ENCODE measurements at places on chromosomes 5 and 9.

- peak; percentile 9 for DNase-seq
These were observed 6.9 kb upstream of the CTSL start for GRCh38 chr9:87718852-87719612.

DNA sequence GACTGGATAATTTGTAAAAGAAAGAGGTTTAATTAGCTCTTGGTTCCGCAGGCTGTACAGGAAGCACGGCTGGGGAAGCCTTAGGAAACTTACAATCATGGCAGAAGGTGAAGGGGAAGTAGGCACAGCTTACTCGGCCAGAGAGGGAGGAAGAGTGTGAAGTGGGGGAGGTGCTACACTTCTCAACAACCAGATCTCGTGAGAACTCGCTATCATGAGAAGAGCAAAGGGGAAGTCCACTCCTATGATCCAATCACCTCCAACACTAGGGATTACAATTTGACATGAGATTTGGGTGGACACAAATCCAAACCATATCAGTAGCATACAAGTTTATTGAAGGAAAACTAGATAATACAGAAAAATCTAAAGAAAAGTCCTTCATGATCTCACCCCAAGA, 39.9 kb downstream of the NEURL1B start:
- DNase-seq = no peak

GRCh38 chr5:179875741-179876609, 17.4 kb upstream of the MRNIP start:
- DNase-seq = no peak

- DNase-seq = peak; percentile 78
These were observed 176.6 kb downstream of the CACNA1B start for GRCh38 chr9:138053996-138054752.

GRCh38 chr5:103918668-103919367, 356.2 kb upstream of the NUDT12 start:
- no peak for DNase-seq

DNA sequence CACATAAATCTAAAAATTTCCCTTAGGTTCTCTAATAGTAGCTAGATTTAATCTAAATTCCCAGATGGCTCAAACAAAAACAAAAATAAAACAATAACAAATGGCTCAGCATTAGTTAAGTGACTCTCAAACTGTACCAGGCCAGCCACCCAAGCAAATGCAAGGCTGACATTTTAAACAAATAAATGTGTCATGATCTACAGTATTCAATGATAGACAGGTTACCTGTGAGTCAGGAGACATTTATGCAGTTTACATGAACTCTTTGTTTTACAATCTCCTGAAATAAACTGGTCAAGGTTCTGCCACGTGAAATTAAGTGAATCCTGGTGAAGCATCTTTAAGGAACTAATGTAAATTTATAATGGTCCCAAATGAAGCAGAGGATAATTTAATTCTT, 580.2 kb upstream of the PTPRD start:
- no peak for DNase-seq

GRCh38 chr9:115211413-115212124, 93.6 kb upstream of the TNC start:
- no peak for DNase-seq

DNA sequence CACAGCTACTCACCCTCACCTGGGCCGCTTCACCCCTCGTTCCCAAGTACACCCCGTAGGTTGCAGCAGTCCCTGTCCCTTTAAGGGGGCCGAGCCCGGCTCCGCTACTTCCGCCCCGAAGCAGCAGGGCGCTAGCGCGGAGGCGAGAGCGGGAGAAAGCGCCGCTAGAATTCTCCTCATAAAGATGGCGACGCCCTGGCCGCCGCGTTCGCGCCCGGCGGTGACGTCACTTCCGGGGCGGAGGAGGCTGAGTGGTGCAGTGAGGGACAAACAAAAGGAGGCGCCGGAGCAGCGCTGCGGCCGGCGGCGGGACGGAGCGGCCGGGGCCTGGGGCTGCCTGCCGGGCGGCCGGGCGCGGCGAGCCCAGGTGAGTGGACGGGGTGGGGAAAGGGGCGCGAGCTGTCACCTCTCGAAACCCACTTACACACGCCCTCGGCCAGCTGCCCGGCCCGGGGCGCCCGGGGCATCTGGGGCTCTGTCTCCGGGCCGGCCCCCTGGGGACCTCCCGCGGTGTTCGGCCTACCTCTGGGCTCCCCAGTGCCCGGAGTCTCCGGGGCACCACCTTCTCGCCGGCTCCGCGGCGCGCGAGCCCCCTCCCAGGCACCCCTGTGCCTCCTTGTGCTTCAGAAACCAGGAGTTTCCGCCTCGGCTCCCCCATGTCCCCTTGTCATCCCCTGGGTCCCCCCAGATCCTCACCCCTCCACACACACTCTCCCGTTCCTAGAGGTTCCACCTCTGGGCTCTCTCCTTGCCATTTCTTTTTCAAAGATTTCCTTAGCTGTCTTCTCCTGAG, at the start of the genes KYAT1 and LRRC8A:
Gene KYAT1 (minus strand): TSS at position 67 of the 793 bp plus-strand sequence. CDS start 36,545 bp downstream, outside the sequence.
Gene LRRC8A (plus strand): TSS at position 250 of the 793 bp plus-strand sequence. CDS start 25,032 bp downstream, outside the sequence.
- DNase-seq = peak; percentile 100

- no peak for DNase-seq
These were observed 101.9 kb downstream of the PDE8B start for GRCh38 chr5:77312413-77312812.

DNA sequence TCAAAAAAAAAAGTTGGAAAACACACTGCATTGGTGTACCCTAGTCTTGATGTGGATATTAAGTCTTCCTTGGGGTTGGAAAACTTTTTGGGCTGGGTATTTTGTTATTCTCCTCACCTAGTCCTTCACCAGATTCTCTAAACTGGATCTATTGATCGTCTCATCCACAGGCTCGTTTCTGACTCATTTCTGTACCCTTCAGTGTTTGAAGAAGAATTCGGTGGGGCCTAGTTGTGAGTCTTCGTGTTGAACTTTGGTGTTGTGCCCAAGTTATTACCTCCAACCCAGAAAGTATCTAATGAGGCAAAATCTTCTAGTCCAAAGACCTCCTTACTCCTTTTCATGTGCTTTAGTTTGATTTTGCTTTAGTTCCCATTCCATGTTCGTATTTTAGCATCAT, 1.6 kb downstream of the NFX1 start:
- no peak for DNase-seq

DNA sequence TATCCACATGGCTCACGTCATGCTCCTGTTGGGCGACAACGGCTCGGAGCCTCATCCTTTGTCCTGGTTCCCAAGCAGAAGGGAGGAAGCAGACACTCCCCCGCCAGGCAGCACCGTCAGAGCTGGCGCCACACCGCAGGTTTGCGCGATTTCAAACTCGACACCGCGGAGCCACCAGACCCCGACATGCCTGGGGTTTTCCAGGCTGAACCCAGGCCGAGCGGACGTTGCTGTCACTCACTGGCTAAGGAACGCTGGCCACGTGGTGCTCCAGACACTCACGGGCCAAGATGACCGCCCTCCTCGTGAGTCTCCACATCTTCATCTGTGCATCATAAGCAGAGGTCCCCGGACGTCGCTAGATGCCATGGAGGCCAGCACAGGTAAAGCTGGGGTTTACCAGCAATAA, 9.0 kb downstream of the TERT start:
- peak; percentile 84 for DNase-seq

DNA sequence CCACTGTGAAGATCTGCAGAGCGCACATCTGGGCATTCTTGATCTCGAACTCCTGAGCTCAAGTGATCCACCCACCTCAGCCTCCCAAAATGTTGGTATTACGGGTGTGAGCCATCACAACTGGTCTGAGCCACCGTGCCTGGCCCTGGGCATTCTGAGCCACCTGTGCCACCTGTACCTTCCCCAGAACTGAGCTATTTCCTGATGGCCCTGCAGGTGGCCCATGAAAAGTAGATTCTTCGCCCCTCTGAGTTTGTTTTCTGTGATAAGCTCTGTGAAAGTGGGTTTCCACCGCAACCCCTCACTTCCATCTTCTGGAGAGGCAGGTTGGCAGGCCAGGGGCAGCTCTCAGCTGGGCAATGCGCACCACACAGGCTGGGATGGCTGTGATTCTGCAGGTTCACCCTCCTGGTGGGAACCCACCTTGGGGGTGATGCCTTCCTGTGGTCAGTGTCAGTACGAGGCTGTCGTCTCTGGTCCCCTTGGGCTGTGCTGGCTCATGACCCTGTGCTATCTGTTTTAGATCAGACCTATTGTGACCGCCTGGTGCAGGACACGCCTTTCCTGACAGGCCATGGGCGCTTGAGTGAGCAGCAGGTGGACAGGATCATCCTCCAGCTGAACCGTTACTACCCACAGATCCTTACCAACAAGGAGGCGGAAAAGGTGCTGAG, 11.3 kb downstream of the CARD19 start:
- DNase-seq = peak; percentile 71

DNA sequence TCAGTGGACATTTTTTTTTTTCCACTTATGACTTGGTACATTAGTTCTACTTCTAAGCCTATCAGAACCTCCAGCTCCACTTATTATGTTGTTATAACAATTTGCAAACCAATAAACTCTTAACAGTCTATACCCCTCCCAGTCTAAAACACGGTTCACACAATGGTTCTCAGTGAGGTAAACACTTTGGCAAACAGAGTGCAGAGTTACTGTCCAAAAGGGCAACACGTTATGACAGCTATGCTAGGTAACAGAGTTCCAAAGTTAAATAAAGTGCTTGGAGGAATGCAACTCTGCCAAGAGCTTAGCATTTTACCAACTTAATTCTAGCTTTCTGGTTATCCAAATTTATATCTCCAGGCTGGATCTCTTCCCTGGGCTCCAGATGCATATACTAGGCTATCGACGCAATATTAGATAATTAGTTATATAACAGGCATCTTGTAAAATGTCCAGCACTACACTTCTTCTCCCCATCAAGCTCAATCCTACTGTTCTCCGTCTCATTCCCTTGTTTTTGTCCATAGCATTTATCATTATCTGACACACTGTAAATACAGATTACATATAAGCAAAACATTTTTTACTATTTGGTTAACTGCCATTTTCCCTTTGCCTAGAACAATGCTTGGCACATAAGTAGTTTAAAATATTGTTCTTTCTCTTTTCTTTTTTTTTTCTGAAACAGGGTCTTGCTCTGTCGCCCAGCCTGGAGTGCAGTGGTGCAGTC, 14.3 kb downstream of the FNBP1 start:
- no peak for DNase-seq

DNA sequence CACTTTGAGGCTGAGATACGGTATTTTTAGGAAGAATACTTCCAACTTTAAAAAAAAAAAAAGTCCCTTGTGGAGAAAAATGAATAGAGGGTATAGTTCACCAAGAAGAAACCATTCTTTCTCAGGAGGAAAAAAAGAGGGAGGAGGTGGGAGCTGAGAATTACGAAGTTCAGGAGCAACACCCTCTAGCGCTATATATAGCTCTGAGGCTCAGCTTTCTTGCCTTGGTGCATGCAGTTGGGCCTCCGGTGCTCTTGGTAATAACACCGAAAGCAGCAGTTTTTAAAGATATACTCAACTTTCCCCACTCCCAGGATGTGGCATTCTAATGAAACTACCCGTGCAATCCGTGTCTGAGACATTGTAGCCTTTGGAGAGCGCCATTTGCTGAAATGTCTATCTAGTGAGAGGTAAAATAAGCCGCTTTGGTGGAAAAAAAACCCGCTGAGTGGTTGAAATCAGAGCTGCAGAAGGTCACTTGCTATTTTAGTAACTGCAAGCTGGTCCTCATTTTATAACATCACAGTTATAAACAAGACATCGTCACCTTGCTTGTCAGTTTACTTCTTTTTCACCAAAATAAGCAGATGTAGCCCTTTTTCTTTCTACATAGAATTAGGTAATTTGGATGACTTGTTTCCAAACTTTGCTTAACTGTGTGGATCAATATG, 156.4 kb downstream of the RORB start:
- no peak for DNase-seq

DNA sequence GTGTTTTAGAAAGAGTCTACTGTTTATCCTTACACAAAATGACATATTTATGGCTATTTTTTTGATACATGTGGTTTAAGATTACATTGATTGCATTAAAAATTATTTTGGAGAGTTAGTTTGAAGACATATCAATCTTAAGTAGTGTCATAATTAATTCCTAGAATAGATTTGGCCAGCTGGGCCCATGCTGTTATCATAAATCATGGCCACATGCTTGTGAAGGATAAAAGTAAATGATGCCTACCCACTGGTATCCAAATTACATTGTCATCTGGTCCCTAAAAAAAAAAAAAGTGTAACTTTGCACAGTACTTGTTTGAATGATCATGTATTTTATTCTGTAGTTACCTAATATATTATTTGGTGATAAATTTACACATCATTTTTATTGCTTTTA, 96.9 kb downstream of the PARP8 start:
- DNase-seq = no peak
